Tibial artery (tissue), 4 donors: ENCODE measurements at places on chromosomes 5 and 9.

- H3K36me3 ChIP-seq, result no peaks in the 10 kb centered on the region
- H3K4me1 ChIP-seq, result no peaks in the 10 kb centered on the region
- H3K4me3 ChIP-seq, result no peak overlapping the region
- H3K27ac ChIP-seq, result no peak overlapping the region
- no peaks in the 10 kb centered on the region for H3K27me3 ChIP-seq
Measured at GRCh38 chr5:173451651-173452050, 123.4 kb upstream of the STC2 start.

- H3K4me3 ChIP-seq, result no peak overlapping the region
- DNase-seq, result no peak
- no peaks in the 10 kb centered on the region for H3K27me3 ChIP-seq
- no peak overlapping the region for H3K27ac ChIP-seq
Measured at GRCh38 chr9:38090170-38090569, 21.1 kb upstream of the SHB start.

DNA sequence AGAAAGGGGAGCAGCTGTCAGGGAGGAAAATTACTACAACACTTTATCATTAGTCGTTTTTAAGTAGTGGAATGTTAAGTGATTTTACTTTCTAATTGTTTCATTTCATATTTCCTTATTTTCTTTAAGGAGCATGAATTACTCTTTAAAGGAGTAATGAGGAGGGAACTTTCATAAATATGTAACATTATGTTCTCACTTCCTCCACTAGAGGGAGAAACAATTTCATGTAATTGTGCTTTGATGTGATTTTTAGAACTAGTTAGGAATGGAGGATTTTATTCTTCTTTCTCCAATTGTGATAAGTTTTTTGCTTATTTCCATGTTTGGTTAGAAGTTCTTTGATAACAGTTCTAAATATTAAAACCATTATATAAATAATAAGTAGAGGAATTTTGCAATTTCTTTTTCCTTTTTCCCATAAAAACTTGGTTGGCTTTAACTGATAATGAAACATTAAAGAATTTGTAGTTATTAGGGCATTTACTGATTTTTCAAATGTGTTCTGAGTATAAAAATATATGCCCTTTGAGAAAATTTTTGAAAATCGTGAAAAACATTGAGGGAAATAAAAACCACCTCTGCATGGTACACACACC, 25.6 kb downstream of the CEP78 start:
- H3K36me3 ChIP-seq, result peaks cover 13% of the 10 kb centered on the region
- no peaks in the 10 kb centered on the region for H3K4me1 ChIP-seq
- no peak overlapping the region for H3K27ac ChIP-seq

GRCh38 chr9:137255448-137256114, 454 bp downstream of the NELFB start:
- no peaks in the 10 kb centered on the region for H3K27me3 ChIP-seq
- H3K4me3 ChIP-seq, result peak overlapping the region; percentile 92
- peak overlapping the region; percentile 76 for H3K27ac ChIP-seq
- DNase-seq, result no peak

DNA sequence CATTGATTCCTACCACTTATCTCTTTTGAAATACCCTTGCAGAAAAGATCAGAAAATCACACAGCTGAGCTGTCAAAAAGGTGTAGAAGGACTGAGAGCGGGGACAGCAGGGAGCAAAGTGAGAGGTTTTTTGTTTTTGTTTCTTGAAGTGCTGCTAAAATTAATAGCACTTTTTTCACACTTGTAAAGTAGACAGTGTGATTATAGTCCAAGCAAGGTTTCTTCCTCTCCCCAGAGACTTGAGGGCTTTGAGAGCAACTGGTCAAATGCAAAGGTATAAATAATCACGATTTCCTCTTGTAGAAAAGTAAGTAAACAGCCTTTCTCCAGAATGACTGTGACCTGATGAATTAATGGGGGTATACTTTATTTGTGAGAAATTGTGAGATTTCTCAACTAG, 326.9 kb downstream of the ZNF608 start:
- no peak for DNase-seq
- H3K4me1 ChIP-seq, result no peaks in the 10 kb centered on the region
- no peak overlapping the region for H3K4me3 ChIP-seq
- H3K27ac ChIP-seq, result no peak overlapping the region

- H3K27ac ChIP-seq, result no peak overlapping the region
- no peaks in the 10 kb centered on the region for H3K36me3 ChIP-seq
- H3K4me3 ChIP-seq, result no peak overlapping the region
- H3K4me1 ChIP-seq, result no peaks in the 10 kb centered on the region
Measured at GRCh38 chr5:177410575-177410974, 1.2 kb upstream of the F12 start.

- DNase-seq, result no peak
- H3K36me3 ChIP-seq, result no peaks in the 10 kb centered on the region
- peaks cover 12% of the 10 kb centered on the region for H3K4me1 ChIP-seq
- H3K27me3 ChIP-seq, result no peaks in the 10 kb centered on the region
Measured at GRCh38 chr9:5563886-5564285, 53.6 kb downstream of the PDCD1LG2 start.

DNA sequence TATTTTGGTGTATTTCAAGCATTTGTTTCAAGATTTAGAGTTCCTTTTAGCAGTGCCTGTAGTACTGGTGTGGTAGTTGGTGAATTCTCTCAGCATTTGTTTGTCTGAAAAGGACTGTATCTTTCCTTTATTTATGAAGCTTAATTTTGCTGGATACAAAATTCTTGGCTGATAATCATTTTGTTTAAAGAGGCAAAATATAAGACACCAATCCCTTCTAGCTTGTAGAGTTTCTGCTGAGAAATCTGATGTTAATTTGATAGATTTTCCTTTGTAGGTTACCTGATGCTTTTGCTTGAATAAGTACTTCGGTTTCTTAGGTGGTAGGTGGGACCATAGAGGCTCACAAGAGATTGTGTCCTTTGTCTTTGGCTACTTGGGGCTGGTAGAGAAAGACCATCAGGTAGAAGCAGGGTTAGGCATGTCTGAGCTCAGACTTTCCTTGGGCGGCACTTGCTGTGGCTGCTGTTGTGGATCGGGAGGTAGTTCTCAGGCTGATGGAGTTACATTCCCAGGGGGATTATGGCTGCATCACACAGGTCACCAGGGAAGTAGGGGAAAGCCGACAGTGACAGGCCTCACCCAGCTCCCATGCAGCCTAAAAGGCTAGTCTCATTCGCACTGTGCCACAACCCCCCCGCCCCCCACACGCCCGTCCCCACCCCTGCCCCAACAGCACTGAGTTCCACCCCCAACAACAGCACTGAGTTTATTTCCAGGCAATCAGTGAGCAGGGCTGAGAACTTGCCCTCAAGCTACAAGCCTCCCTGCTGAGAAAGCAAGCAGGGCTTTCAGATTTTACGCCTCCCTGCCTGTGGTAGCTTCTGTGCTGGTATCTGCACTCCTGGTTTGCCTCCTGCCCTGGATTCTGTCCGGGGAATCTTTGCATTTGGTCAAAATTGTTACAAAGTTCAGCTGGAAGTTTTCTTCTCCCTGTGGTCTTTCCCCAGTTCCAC, 127.1 kb upstream of the GLRA1 start:
- H3K4me1 ChIP-seq, result no peaks in the 10 kb centered on the region
- H3K4me3 ChIP-seq, result no peak overlapping the region
- DNase-seq, result no peak
- no peaks in the 10 kb centered on the region for H3K36me3 ChIP-seq
- H3K27ac ChIP-seq, result no peak overlapping the region

DNA sequence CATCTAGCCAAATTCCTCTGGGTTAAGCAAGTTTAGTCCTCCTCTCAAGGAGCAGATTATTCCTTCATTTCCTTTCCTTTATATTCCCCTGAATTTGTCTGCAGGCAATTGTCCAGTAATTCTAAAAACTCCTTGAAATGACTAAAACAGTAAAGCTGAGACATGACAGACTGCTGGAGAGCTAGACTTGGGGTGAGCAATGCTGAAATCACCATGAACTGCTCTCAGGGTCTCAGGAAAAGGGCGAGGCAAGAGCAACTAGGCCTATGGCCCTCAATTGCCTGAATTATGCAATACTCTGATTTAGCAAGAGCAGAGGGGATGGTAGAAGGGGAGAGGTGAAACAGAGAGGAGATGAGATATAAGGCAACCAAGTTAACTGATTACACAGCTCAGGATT, 172.9 kb upstream of the NREP start:
- no peak overlapping the region for H3K4me3 ChIP-seq
- peak; percentile 21 for DNase-seq
- H3K36me3 ChIP-seq, result no peaks in the 10 kb centered on the region

GRCh38 chr9:87746186-87746585, 20.3 kb downstream of the CTSL start:
- no peak for DNase-seq
- H3K27ac ChIP-seq, result no peak overlapping the region
- no peaks in the 10 kb centered on the region for H3K4me1 ChIP-seq
- H3K36me3 ChIP-seq, result no peaks in the 10 kb centered on the region
- H3K27me3 ChIP-seq, result no peaks in the 10 kb centered on the region
- H3K4me3 ChIP-seq, result no peak overlapping the region

- no peak overlapping the region for H3K27ac ChIP-seq
- H3K27me3 ChIP-seq, result no peaks in the 10 kb centered on the region
- H3K36me3 ChIP-seq, result peaks cover 17% of the 10 kb centered on the region
- DNase-seq, result no peak
- peaks cover 11% of the 10 kb centered on the region for H3K4me1 ChIP-seq
Measured at GRCh38 chr9:136665704-136666371, 3.1 kb downstream of the EGFL7 start.

DNA sequence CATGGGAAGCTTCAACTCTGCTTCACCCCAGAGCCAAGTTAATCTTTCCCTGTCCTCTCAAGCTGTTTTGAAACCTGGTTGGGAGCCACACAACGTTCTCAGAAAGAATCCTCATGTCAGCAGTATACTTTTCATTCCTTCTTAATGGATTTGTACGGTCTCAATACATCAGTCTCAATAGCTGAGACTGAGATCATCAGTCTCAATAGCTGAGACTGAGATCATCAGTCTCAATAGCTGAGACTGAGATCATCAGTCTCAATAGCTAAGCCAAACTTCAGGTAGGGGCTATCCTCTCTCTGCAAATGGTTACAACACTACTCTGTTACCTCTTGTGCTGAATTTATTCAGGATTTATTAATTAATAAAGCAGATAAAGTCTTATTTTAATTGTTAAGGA, 1317.4 kb upstream of the CDH9 start:
- no peak overlapping the region for H3K27ac ChIP-seq
- no peaks in the 10 kb centered on the region for H3K27me3 ChIP-seq
- DNase-seq, result no peak

GRCh38 chr9:109903515-109904138, 123.6 kb downstream of the PALM2AKAP2 start:
- no peaks in the 10 kb centered on the region for H3K36me3 ChIP-seq
- peak; percentile 64 for DNase-seq
- H3K4me1 ChIP-seq, result no peaks in the 10 kb centered on the region
- H3K27ac ChIP-seq, result no peak overlapping the region
- H3K4me3 ChIP-seq, result no peak overlapping the region
- no peaks in the 10 kb centered on the region for H3K27me3 ChIP-seq

DNA sequence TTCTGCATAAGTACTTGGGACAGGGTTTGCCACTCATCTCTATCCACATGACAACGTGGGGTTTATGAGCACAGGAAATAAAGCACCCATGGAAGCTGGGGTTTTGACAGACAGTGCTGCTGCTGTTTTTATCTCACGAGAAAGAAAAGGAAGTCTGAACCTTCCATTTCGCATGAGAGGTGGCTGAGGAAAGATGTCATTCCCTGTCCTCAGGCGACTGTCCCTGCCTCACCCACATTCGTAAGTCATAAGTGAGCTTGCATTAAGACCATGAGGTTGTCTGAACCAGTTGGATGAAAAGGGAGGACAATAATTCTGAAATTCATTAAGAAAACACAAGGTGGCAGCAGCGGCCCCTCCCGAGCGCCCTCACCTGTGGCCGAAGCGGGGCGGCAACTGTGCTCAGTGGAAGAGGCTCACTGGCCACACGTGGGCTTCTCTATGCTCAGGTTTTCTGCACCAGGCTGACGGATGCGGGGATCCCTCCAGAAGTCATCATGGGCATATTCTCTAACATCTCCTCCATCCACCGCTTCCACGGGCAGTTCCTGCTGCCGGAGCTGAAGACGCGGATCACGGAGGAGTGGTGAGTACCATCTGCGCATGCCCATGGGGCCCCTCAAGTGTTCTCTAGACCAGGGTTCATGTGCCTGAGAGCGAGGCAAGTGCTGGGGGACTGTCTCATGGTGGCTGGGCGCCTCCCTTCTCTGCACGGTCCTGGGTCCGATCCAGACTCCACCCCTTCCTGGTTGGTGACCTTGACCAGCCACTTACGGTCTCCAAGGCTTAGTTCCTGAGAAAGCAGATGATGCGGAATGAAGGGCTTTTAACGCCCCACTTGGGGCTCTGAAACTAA, 54.7 kb upstream of the SUSD3 start:
- H3K4me3 ChIP-seq, result peak overlapping the region; percentile 37
- H3K27me3 ChIP-seq, result peaks cover 2% of the 10 kb centered on the region
- no peak overlapping the region for H3K27ac ChIP-seq
- DNase-seq, result no peak
- no peaks in the 10 kb centered on the region for H3K36me3 ChIP-seq

DNA sequence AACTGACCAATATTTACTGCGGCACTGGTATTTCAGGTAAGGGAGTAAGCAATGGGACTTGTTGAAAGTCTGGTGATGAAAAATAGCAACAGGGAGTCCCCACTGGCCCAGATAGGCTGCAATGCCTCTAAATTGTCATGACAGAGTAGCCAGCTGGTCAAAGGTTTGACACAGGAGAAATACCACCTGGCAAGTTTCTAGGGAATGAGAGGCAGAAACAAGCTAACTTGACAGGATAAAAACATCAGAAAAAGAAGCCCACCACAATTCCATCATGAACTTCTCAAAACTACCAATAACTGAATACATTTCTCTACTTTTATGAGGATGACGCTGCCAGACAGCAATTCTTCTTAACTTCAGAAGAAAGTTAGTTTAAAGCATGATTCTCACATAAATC, 99.8 kb downstream of the STRBP start:
- no peaks in the 10 kb centered on the region for H3K27me3 ChIP-seq
- no peak overlapping the region for H3K4me3 ChIP-seq
- H3K36me3 ChIP-seq, result no peaks in the 10 kb centered on the region

- H3K27ac ChIP-seq, result peak within 1 kb of the TSS; percentile 77
- H3K36me3 ChIP-seq, result no peaks in the 10 kb centered on the region
- no peaks in the 10 kb centered on the region for H3K27me3 ChIP-seq
- H3K4me1 ChIP-seq, result peaks cover 13% of the 10 kb centered on the region
- DNase-seq, result no peak
Measured at GRCh38 chr5:36301858-36302603, at the start of gene RANBP3L. Gene RANBP3L, minus strand, starts transcription at chr5:36301902. Its CDS starts 486 bp downstream, at chr5:36301416.
